Naive thymus-derived CD8-positive, alpha-beta T cell (primary cell): ENCODE measurements at places on chromosomes 7 and 10.

DNA sequence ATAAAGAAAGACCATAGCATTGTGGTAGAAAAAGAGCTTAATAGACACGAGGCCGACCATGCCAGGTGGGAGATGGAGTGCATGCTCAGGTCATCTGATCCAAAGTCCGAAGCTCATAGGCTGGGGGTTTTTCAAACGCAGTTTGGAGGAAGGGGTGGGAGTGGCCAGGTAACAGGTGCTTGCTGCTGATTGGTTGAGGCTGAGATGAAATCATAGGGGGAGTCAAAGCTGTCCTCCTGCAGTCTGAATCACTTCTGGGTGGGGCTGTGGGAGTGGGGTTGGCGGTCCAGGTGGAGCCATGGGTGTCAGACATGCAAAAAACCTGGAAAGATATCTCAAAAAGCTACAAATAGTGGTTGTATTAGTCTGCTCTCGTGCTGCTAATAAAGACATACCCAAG is 2.8 kb upstream of the ERCC6 start:
- no peak for DNase-seq

DNA sequence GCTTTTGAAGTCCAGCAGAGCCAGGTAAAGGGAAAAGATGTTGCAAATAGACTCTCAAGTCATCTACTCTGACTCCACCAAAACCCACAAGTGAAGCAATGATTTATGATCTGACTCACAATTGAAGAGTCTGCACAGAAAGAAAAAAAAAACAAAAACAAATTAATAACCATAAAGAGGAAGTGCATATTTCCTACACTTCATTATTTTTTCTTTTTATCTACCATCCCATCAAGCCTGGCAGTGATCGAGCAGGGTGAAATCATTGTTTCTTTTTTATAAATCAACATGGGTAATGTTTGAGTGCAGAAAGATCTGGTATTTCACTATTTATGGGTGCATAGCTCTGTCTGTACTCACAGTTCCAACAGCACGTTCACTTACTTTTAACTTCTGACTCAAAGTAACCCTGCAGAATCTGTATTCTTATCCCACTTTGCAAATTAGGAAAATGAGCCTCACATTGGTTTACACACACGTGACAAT is 829.0 kb downstream of the TNS3 start:
- DNase-seq: no peak

GRCh38 chr10:76881477-76882220 is 756.0 kb downstream of the KCNMA1 start:
- DNase-seq: no peak

DNA sequence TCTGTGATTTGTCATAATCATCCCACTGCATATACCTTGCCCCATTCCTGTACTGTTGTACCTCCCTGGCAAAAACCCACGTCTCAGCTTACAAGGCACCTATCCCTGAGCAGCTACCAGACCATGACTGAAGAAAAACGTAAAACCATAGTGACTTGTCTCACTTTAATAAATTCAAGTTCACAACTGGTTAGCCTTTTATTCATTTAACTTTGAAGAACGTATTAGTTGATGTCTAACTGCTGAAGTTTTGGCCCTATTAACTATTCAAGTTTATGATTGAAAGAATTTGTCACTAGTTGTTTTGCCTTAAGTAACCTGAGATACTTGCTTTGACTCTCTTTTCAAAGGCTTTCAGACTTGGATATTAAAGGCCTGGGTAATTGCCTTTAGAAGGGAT is 59.7 kb downstream of the GALNT11 start:
- no peak for DNase-seq

GRCh38 chr10:100089241-100089640 is 7.6 kb upstream of the CPN1 start:
- DNase-seq: no peak

GRCh38 chr10:102605712-102606111 is 38.6 kb upstream of the TRIM8 start:
- DNase-seq: no peak

GRCh38 chr10:58373442-58373827 is 11.8 kb upstream of the TFAM start:
- no peak for DNase-seq

- DNase-seq: no peak
Observed at GRCh38 chr7:2248984-2249694, 7.1 kb downstream of the NUDT1 start.
